ENCODE measurements at places on chromosomes 1 and 21. TPM values are rescaled to one million over a fixed set of nuclear protein-coding genes. Genes with fewer than 3 reads are reported as not detected.

KDF1 gene
- total RNA-seq = not detected

OXCT2 gene
- total RNA-seq = 0.44 TPM

- no peak for DNase-seq
These were observed 245.3 kb upstream of the RAB4A start for GRCh38 chr1:229025576-229025975.

DNA sequence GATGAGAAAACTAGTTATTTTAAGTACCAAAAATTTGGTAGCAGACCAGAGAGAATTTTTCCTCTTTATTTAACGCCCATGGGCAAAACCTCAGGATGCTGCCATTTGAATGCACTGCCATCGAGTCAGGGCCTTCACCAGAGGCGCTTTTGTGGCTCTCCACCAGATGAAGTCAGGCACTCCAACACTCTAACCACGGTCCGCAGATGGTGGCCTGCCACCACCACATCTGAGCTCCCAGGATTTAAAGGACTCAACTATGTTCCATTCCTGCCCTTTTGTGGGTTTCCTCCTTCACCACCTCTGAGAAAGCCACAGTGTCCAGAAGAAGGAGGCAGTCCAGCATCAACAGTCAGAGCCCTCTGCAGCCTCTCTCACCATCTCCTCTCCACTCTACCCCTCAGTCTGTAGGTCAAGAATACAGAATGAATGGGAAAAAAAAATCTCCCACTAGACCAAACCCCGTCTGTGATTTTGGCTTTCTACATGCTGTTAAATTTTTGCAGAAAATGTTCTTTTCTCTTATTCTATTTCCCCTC lies 647.4 kb downstream of the USP25 start:
- DNase-seq = no peak

SH3BGR gene
- total RNA-seq = 5.2 TPM

DNA sequence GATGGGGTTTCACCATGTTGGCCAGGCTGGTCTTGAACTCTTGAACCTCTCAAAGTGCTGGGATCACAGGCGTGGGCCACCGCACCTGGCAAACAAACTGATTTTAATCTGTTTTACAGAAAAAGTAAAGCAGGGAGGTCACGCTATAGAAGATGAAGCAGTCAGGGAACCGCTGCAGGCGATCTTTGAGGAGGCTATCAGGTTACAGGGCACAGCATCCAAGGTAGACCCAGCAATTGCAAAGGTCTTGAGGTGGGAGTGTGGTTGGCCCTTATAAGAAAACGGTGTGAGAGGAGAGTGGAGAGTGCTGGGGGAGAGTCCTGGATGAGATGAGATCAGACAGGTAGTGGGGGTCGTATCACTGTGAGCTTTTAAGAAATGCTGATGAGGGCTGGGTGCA lies 2.6 kb upstream of the TMCO4 start:
- DNase-seq = no peak
